ENCODE measurements at places on chromosomes 1 and 21. TPM values are rescaled to one million over a fixed set of nuclear protein-coding genes. Genes with fewer than 3 reads are reported as not detected.

Gene KCNK2
- total RNA-seq = 0.16 TPM

Gene TTC24
- not detected for total RNA-seq

Gene CORT
- total RNA-seq = not detected

Gene CELA2B
- not detected for total RNA-seq

Gene EDN2
- 18.3 TPM for total RNA-seq

Gene WNT3A
- total RNA-seq = 0.08 TPM

Gene OLFML2B
- total RNA-seq = 1.0 TPM

Gene OR4F16
- total RNA-seq = not detected

Gene GADD45A
- total RNA-seq = 64.9 TPM

Gene RIPPLY3
- 0.71 TPM for total RNA-seq

Gene CRNN
- not detected for total RNA-seq

Gene TMEM200B
- total RNA-seq = not detected

Gene PTGER3
- not detected for total RNA-seq

Gene CATSPERE
- 0.18 TPM for total RNA-seq

Gene CNN3
- total RNA-seq = 54.4 TPM

Gene OR14C36
- total RNA-seq = not detected

Gene FCAMR
- not detected for total RNA-seq

Gene OR2T3
- total RNA-seq = not detected
